Nucleus accumbens (tissue), 56 donors: ENCODE measurements at places on chromosomes 7 and 10.

DNA sequence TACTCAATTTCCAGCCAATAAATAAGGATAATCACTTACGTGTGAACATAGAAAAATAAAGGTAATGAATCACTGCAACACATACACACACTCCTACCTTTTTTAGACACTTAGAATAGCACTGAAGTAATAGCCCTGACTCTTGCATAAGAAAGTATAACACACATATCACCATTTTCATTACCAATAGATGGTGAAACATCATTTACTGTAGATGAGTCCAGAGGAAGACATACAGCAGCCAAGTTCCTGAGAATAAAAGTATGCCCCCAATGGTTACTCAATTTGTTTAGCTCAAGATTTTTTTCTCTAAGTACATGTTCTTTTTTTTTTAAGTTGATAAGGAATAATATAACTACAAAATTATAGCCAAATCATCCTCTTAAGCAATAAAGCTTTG, 316.3 kb downstream of the PARD3 start:
- DNase-seq: no peak

DNA sequence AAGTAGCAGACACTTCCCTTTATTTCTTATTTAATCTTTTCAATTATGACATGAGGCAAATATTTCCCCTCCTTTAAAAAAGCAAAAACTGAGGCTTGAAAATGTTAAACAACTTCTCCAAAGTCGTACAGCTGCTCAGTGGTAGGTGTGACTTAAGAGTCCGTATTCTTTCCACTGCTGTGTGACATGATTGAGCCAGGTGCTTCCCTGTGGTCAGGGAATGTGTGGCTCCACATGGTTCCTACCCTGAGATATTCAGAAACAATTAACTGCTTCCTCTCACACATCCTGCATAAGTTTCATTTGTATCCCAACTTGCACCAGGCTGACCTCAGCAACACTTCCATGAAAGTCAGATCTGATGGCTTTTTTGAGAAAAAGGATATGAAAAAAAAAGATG, 13.6 kb downstream of the OPALIN start:
- no peak for DNase-seq

GRCh38 chr10:16779384-16779915, 37.8 kb downstream of the RSU1 start:
- no peak for DNase-seq

GRCh38 chr7:144110272-144110671, 889 bp downstream of the OR2A2 start:
- no peak for DNase-seq

DNA sequence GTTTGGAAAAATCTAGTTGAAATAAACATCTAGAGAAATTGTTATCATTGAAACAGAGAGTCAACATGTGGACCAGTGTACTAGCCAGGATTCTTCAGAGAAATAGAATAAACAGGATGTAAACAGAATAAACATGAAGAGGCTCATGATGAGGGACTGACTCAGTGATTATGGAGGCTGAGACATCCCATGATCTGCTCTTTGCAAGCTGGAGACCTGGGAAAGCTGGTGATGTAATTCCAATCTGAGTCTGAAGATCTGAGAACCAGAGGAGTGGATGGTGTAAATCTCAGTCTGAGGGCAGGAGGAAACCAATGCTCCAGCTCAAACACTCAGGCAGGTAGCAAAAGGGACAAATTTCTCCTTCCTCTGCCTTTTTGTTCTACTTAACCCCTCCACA, 62.9 kb upstream of the FAM180A start:
- DNase-seq: no peak

- no peak for DNase-seq
Measured at GRCh38 chr7:105655067-105655466, 73.8 kb upstream of the EFCAB10 start.

GRCh38 chr7:127039541-127039940, 213.2 kb downstream of the GRM8 start:
- DNase-seq: no peak

- no peak for DNase-seq
Measured at GRCh38 chr7:18570890-18571478, 75.4 kb downstream of the HDAC9 start.

GRCh38 chr7:155362380-155363145, 64.9 kb downstream of the INSIG1 start:
- no peak for DNase-seq

DNA sequence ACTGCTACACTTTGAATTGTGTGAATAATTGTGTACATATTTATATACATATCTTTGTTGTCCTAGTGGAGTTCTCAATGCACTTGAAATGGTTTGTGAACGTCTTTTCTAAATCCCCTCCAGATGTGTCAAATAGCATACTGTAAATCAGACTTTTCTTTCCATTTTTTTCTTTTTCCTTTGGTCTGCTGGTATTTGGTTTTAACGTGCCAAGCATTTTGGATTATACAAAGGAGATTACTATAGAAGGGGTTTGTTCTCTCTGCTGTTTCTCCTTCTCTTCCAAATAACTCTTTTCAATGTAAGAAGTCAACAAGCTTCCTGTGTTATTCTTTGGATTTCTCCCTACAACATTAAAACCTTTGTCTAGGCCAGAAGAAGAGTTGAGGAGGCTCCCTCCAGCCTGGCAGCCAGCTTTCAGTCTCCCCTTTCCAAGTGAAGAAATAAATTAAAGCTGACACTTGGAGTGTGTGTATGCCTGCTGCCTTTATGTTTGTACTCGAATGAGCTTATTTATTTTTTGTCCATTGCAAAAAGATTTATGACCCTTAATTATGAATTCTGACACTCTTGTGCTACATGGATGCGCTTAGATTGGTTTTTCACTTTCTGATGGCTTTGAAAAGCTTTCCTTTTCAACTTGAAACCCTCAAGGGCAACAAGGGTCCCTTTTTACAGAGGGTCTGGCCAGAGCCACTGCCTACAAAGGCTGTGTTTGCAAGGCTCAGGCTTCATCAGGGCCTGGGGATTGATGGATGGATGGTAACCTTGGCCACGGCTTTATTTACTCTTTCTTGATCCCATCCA, 107.8 kb downstream of the RAB18 start:
- DNase-seq: no peak
